ENCODE measurements at places on chromosomes 11 and 22.

- no peak for DNase-seq
Observed at GRCh38 chr11:15738931-15739330, 617.4 kb downstream of the SOX6 start.

DNA sequence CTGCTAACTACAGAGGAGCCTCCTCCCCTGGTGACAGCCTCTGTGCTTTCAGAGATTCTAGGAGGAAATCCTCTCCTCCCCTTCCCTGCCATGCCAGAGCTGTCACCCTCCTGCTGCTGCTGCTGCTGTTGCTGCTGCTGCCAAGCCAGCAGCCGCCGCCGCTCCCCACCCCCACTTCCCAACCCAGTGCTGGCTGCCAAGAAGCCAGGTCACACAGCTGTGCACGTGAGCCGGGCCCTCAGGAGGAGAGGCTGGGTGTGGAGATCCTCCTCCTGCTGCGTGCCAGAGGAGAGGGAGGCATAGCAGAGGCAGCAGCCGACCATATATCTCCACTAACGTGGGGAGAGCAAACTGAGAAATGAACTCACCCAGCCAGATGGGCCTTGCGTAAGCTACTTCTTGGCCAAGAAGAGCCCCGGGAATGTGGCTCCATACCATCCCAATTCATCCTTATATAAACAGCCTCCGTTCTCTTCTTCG is 12.4 kb downstream of the CRY2 start:
- no peak for DNase-seq

- no peak for DNase-seq
Observed at GRCh38 chr11:88779577-88779976, 286.2 kb downstream of the GRM5 start.

- DNase-seq, result no peak
Observed at GRCh38 chr11:34685864-34686263, 65.0 kb downstream of the EHF start.

GRCh38 chr11:95762534-95762933 is 27.0 kb downstream of the FAM76B start:
- DNase-seq, result no peak

- no peak for DNase-seq
Observed at GRCh38 chr11:126344141-126345080, 11.1 kb upstream of the ST3GAL4 start.

GRCh38 chr22:29801796-29802195 is 34.6 kb downstream of the UQCR10 start:
- DNase-seq, result no peak

DNA sequence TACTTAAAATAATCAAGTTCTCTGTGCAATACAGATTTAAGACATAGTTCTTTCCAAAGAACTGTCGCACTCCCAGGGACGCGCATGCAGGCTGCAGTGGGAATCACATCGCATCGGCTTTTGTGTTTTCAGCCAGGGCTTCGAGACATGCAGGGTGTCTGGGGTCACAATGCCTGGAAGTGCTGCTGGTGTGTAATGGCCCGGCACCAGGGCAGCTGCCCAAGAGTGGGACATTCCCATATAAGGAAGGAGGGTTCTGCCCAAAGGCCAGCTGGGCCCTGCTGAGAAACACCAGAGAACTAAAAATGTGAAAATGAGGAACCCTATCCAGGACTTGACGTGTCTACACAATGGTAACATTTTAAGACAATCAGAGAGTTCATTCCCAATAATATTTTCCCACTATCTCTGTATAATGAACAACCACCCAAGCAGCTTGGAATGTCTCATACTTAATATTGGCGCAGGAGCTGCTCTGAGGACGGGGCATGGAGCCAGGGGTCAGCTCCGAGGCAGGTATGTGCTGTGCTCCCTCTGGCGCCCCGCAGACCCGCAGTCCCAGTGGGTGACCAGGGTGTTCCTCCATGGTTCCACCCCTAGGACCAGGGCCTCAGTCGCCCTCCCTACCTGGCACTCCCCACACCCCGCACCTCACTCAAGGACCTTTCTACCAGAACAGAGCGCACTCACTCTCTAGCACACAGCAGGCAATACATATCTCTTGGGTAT is 11.3 kb downstream of the MCAT start:
- no peak for DNase-seq

DNA sequence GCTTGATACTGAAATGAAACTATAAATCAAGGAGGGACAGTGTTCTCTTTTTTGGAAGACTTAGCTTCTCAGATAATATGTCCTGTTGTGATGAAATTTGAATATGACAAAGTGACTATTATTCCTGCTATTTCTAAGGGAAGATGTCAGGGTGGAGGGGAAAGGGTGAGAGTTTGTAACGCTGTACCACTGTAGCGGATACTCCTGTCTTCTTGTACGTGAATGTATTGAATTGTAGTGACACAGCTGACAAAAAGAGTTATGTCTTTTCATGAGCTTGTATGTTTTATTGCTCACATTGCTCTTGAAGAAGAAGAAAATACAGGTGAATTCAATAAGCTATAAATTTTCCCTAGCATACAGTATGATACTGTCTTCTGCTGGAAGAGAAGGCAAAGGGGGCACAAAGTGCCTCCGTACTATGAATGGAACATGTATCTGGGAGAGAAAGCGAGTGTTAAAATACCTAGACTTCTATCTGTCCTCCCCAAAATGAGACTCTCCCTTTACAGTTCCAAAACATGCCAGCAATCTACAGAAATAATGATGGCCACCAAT is 538.5 kb upstream of the LRRC4C start:
- DNase-seq, result no peak
